Stimulated activated naive B cell treated with anti-CD40 and anti-IgM and Interleukin-4, amounts not matched to agents 10 μg/mL and 1 μg/mL and 100 μg/mL, for 72 hours (primary cell): ENCODE measurements at places on chromosomes 13 and 19.

GRCh38 chr13:111215081-111216047, 100.3 kb downstream of the ARHGEF7 start:
- DNase-seq = no peak

GRCh38 chr13:95948656-95949055, 104.5 kb downstream of the UGGT2 start:
- no peak for DNase-seq

GRCh38 chr13:74570046-74570445, 435.8 kb upstream of the KLF12 start:
- no peak for DNase-seq

DNA sequence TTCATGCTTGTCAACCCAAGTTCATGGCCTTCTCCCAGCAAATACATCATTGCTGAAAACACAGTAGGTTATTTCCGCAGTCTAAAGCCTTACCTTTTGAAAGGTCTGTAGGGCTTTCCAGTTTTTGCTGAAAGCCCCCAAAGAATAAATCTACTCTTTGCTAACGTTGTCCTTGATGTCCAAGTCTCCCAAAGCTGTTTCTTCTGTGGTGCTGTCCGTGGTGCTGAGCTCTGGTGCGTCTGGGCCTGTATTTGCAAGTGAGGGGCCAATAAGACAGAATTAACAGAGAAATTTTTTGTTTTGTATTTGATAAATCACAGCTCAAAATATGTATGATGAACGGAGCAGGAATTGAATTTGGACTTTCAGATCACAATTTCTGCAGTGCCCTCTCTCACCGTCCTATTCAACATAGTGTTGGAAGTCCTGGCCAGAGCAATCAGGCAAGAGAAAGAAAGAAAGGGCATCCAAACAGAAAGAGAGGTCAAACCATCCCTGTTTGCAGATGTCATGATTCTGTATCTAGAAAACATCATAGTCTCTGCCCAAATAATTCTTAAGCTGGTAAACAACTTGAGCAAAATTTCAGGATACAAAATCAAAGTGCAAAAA, 9.8 kb upstream of the LGALS16 start:
- no peak for DNase-seq

GRCh38 chr13:104823709-104824108, 1711.8 kb downstream of the EFNB2 start:
- DNase-seq = no peak

DNA sequence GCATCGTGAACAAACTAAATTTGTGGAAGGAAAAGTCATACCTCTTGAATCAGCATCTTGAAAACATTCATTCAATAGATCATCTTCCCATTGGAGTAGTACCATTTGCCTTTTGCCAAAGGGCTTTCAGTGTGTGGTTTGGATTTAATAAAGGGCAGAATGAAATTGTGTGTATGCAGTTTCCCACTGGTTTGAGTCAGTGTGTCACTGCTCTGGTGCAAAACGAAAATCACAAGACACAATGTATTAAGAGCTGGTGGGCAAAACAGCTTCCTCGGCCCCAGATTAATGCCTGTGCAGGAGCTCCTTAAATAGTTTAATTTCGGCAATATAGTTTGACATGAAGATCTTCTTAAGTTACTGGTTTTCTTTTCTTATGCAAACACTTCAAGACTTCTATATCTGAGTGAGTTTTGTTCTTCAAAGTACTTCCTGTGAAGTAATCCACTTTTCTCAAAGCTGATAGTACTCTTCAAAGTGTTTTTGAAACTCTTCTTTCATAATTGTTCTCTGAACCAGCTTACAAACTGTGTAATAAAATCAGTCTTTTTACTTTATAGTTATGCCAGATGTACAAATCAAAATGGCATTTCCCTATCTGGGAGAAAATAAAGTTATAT, 32.1 kb downstream of the RASL11A start:
- DNase-seq = no peak

GRCh38 chr13:59531571-59532091, 632.1 kb downstream of the DIAPH3 start:
- DNase-seq = no peak

- no peak for DNase-seq
These were observed 15.6 kb upstream of the DCUN1D2 start for GRCh38 chr13:113506025-113506685.

GRCh38 chr13:50780201-50781015, 63.1 kb downstream of the DLEU7 start:
- DNase-seq = no peak

DNA sequence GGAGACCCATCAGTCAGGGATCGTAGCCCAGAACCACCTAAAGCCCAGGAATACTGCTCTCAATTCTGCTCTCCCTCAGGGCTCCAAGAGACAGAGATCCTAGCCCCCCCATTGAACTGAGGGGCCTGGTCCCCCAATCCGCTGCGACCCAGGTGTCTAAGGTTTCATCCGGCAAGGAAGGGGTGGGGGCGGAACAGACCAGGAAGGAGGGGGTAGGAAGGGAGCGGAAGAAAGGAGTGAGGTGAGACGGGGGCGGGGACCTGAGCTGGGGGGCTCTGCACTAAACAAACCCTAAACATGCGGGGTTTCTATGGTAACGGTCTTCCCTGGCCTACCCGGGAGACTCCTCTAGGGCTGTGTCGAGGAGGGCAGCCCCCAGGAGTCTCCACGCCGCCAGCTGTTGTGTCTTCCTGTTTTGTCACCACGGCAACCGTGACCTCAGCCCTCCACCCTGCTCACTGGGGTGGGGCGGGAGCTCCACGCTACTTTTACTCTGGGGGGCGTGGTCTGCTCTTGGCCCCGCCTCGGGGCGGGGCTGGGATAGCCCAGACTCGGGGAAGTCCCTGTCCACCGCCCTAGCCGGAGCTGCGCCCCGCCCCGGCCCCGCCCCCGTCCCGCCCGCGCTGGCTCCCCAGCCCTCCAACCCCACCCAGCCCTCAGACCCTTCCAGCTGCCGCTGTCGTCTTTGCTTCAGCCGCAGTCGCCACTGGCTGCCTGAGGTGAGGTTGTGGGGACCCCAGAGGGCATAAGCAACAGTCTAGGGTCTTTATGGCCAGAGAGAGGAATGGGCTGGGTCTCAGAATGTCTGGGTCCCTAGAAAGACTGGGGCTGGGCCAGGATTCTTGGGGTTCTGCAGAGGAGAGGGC, at the start of gene MYADM:
Gene MYADM (plus strand): TSS at position 659 of the 866 bp plus-strand sequence. CDS start 5,647 bp downstream, outside the sequence.
- peak; percentile 98 for DNase-seq

DNA sequence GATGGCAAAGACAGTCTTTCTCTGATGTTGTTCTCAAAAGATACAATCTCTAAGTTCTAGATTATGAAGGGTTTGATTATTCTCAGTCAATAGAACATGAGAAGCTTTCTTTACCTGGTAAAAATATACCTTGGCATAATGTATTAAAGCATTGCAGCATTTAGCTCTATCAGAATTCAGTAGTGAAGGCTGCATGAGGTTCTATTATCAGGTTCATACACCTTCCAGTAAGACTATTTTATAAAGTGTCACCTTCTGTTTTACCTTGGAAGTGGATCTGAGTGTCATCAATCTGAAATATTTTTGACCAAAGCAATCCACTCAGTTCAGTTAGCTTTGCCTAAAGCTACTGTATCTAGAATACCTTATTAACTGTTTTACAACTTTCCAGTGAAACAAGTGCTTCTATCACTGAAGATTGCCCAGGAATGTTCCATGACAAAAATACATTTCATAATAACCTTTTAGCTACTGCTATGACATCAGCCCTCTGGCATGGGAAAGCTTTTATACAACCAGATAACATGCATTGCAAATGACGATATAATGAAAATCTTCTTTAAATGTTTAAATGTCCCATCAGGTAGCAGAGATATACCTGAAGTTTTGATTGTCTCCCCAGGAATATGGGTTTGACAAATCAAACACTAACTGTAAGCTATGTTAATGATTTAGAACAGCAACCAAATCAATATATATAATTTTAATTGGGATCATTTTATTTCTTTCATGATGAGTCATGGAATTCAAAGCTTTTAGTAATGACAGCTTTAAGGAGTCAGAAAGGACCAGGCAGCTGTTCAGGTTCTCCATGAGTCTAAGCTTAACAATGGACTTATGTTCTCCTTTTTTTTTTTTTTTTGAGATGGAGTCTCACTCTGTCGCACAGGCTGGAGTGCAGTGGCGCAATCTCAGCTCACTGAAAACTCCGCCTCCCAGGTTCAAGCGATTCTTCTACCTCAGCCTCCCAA, 72.2 kb downstream of the UFM1 start:
- no peak for DNase-seq

GRCh38 chr13:111099290-111099689, 15.8 kb upstream of the ARHGEF7 start:
- DNase-seq = no peak

GRCh38 chr13:112814905-112815585, 125.2 kb downstream of the ATP11A start:
- DNase-seq = no peak

DNA sequence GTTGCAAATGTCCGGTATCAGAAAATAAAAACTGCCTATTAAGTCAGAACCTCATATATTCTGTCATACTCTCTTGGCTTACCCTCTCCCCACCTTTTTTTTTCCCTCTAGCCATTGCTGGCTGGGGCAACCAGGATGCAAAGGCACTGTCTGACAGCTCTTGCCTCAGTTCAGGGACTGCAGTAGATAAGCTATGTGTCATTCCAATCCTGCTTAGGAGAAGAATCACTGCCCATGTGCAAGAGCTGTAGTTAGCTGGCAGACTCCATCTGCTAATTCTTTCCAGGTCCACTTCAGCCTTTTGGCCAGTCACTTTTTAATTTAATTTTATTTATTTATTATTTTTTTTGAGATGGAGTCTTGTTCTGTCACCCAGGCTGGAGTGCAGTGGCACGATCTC, 895.6 kb upstream of the SLC10A2 start:
- no peak for DNase-seq

GRCh38 chr19:15010501-15011300, 31.0 kb upstream of the SLC1A6 start:
- no peak for DNase-seq

GRCh38 chr19:33906578-33907335, 110.1 kb downstream of the KCTD15 start:
- no peak for DNase-seq

- no peak for DNase-seq
These were observed 20.7 kb downstream of the RFC3 start for GRCh38 chr13:33838647-33839046.

DNA sequence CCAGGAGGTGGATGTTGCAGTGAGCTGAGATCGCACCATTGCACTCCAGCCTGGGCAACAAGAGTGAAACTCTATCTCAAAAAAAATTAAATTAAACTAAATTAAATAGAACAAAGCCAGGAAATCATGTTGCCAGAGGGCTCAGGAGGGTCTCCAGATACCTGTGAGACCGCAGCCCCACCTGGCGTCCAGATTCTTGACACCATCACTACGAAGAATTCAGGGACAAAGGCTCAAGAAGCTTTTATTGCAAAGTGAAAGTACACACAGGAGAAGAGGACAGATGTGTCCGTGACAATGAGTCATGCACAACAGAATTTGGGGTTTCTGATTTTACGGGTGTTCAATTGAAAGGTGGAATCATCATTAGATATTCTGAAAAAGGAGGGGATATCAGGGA, 76.6 kb downstream of the STOML3 start:
- DNase-seq = no peak

GRCh38 chr13:38908574-38908973, 82.1 kb downstream of the STOML3 start:
- DNase-seq = no peak

GRCh38 chr13:106471957-106472543, 63.4 kb downstream of the EFNB2 start:
- DNase-seq = no peak

- no peak for DNase-seq
These were observed 2.4 kb downstream of the TCF3 start for GRCh38 chr19:1649706-1650649.
